Smooth muscle cell of the brain vasculature (primary cell): ENCODE measurements at places on chromosomes 5 and 9.

GRCh38 chr9:130308081-130308571 is 42.6 kb downstream of the HMCN2 start:
- no peak for DNase-seq

DNA sequence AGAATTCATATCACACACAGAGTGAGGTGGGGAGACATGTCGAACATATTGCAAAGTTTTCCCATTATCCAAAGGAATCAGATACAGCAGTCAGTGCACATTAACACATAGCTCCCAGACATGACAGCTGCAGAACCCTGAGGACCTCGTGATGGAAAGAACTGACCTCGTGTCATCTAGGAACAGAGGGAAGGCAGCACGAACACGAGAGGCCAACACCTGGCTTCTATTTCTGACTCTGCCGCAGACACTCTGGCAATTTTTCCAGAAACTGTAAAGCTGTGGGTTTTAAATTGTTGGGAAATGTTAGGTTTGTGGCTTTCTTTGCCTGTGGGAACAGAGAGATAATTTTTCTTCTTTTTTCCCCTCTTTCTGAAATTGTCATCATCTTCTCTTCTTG is 315.0 kb upstream of the PIK3R1 start:
- DNase-seq: no peak

- DNase-seq: no peak
These were observed 1.4 kb upstream of the NKD2 start for GRCh38 chr5:1007221-1007680.

GRCh38 chr5:88967633-88968585 is 84.9 kb upstream of the MEF2C start:
- no peak for DNase-seq

DNA sequence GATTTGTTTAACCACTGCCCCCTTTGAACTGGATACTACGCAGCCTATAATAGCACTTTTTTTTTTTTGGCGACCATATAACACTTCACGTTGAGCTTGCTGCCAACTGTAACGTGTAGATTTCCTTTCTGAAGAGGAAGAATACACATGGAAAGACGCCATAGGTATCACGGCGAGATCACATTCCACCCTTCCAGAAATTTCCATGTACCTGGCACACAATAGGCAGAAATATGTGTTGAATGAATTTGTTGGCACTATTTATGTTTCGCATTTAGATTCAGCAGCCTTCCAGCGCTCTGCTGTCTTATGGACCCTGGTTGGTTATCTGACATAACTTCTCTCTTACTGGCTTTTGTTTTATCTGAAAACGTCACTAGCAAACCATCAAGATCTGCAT is 250.3 kb downstream of the SLIT3 start:
- no peak for DNase-seq

DNA sequence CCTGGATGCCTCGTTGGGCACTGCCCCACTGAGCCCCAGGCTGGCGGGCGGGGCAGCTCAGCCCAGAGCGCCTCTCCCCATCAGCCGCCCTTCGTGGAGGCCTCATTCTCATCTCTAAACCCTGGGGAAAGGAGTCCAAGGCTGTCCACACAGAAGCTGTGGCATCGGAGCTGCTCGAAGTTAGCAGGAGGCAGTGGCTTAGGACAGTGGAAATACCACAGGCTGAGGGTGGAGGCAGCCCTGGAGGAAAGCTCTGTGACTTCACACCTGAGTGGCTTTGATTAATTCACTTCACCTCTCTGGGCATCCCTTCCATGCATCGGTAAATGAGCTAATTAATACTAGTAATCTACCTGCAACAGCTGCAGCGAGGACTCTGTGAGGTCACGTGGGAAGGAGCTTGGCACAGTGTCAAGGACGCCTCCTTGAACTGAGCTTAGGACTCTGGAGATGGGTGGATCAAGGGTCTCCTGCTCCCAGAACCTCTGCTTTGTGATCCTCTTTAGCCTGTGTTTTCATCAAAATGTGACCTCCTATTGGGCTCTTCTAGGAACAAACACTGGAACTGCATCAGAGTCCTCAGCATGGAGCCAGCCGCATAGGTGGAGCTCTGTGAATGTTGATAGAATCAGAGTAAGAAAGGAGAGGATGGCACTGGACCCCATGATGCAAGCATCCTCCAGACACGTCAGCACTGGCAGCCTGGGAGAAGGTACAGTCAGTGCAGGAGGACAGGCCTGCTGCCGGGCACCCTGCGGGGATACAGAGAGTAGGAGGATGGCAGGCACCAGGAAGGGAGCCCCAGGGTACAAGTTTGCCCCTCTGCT is 842 bp upstream of the ANGPTL2 start:
- DNase-seq: no peak

DNA sequence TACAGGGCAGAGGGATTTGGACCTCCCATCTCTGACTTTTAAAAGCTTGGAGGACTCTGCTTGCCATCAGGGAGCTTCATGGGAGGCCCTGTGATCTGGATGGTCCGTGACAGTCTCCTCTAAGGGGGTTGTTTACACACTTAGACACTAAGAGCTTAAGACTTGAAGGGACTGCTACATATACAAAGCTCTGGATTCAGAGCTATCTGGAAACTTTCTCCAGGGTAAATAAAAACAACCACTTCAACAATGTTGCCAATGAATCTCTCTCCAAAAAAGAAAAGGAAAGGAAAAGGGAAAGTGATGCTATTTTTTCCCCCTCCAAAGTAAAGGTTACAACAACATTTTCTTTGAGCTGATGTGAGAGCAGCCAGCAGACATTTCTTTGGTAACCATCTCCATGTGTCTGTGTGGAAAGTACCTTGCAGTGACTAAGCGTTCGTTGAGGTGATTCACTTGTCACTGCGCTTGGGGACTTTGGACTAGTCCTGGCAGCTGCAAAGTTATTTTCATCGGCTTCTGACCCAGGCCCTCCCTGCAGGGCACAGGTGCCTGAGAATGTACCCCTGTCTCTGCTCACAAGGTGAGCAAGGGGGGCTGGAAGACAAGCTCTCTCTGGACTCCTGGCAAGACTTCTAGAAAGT is 262.1 kb upstream of the KLF4 start:
- no peak for DNase-seq

DNA sequence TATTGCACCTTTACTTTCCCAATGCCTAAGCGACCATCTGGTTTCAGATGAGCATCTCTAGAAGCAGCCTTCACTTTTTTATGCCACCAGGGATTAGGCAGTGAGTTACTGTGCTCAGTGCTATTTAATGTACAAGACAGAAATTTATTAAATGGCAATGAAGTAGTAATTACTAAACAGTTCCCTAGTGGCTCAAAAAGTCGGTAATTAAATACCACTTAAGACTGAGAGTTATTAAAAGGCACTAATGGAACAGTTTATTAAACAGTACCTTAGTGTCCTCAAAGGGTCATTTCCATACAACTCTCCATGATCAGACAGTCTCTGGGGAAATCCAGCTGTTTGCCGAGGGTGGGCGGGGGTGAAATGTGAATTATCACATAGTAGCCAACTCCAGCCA is 42.3 kb downstream of the LHFPL2 start:
- DNase-seq: no peak

- no peak for DNase-seq
These were observed 129.7 kb downstream of the ARL15 start for GRCh38 chr5:54180630-54181031.

- DNase-seq: no peak
These were observed 115.7 kb upstream of the C9orf72 start for GRCh38 chr9:27688954-27689353.

- no peak for DNase-seq
These were observed 145.4 kb upstream of the PITX1 start for GRCh38 chr5:135179308-135179980.

DNA sequence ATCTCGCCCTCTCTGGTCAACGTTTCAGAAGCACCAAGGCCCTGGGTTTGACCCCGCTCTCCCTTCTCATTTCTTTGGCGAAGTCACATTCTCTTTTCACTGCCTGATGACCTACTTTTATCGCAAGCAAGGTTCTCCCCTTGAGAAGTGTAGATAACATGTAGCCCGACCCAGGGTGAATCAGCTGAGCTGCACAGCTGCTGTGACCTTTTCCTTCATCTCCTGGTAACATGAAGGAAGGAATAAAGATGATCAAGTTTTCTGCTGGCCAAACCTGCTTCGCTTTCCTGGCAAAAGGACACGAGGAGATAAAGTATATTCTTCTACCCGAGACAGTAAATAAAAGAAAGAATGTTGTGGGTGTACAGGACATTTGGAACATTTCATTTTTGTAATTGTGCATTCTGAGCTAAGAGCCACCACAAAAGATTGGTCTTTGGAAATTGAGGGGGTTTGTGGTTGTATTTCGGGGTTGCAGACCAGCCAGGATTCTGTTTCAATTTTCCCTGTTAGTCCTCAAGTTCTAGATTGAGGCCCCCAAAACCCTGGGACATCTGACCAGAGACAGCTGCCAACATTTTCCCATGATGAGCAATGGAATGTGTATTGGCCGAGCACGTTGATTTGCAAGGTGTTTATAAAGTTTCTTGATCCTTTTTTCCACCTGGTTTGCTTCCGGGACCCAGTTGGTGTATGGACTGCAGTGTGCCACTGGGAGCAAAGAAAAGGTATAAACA is 155.1 kb upstream of the ZNF462 start:
- DNase-seq: no peak

DNA sequence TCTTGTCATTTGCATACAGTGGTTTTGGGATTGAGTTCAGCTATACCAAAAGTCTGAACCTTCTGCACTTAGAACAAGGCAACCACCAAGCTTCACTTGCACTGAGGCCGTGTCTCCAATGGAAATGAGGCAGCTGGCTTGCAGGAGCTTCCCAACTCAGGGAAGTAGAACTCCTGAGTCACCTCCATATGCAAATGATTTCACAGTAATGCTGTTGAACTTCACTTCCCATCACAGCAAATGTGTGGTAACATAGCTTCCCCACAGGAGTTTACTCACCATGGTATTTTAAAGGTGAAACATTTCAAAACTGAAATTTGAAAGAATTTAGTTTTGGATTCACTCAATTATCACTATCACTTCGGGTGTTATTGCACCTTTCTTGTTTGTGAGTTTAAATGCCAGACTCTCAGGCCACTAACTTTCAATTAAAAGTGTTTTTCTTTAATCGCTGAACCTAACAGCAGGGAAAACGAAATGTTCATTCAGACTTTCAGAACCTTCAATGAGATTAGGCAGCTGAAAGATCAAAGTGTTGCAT is 9.0 kb downstream of the CD274 start:
- no peak for DNase-seq

DNA sequence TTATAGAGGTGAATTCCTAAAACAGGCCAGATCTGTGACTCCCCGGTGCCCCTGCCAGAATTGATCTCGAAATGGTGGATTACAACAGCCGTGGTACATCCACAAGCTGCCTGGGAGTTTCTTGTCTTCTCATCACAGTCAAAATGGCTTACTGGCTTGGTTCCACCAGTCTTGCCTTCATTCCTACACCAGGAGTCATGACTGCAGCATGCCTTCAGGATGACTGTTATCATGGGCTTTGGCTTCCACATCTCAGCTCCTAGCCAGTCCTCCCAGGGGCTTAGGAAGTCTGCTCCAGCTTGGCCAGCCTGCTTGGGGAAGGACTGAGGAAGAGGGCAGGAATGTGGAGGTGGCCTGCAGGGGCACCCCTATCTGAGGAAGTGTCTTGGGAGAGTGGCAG is 132.9 kb upstream of the NR3C1 start:
- DNase-seq: no peak

- peak; percentile 37 for DNase-seq
These were observed 497.1 kb downstream of the ARHGEF28 start for GRCh38 chr5:74122979-74123590.

DNA sequence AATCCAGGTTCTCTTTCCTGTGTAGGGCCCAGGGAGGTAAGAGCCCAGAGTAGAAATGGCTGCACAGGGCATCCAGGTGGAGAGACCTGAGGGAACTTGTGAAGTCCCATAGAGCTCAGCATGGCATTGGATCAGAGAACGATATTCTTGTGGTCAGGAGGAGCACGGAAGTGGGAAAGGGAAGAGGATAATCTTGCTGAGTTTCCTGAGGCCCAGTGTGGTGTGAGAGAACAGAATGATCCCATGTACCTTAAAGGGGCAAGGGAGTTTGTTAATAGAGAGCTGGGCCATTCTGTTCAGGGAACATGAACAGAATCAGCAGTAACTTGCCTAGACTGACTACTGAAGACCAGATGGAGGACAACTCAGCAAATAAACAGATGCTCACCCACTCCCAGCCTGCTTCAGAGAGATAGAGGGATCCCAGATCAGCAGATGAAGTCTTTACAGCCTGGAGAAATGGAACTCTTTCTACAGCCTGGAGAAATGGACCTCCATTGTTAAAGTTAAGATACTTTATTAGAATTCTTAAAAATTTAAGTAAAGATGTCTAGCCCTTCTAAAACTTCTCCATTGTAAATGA is 119.7 kb upstream of the ELL2 start:
- DNase-seq: no peak

GRCh38 chr9:9275601-9276000 is 1337.2 kb downstream of the PTPRD start:
- no peak for DNase-seq

DNA sequence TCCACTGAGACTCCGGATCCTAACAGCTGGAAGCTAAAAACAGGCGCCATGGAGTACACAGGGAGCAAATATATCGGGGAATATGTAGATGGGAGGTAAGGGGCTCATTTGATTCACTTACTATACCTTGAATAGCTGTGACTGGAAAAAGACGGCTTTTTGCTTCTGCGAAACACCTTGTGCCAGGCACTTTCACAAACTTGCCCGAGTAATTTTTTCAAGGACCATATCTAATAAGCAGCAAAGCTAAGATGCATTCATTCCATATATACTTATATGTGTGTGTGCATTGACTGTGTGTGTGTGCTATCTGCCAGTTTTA is 178 bp downstream of the MORN5 start:
- no peak for DNase-seq

DNA sequence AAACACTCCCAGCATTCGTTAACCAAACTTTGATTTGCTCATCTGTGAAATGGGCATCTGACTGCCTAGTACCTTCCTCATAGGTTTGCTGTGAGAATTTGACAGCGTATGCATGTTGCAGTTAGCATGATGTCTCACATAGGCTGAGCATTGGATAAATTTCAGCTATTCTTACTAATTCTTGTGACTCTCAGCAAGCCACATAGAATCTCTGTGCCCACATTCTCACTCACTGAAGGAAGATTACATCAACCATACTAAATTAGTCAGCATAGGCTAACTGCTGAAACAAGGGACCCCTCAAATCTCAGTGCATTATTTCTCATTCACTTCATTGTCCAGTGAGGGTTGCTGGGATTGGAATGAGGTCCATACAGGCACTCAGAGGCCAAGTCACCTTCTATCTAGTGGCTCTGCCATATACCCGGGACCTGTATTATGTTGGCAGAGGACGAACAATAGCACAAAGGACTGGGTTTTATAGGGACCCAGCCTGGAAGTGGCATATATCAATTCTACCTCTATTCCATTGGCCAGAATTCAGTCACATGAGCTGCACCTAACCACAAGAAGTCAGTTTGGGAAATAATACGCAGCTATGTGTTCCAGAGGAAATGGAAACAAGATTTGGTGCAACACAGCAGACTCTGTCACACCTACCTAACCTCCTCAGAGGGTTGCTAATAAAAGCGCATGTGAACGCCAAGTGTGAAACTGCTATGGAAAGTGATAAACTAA is 4.2 kb upstream of the PTGER4 start:
- DNase-seq: no peak

GRCh38 chr5:96483878-96484277 is 50.8 kb upstream of the PCSK1 start:
- peak; percentile 1 for DNase-seq
